ENCODE measurements at places on chromosomes 3 and 15. TPM values are rescaled to one million over a fixed set of nuclear protein-coding genes. Genes with fewer than 3 reads are reported as not detected.

GRCh38 chr3:95097493-95097892 is 1034.6 kb downstream of the NSUN3 start:
- no peak for DNase-seq

GRCh38 chr15:81291916-81292522 is 31.9 kb downstream of the STARD5 start:
- DNase-seq, result no peak

- DNase-seq, result peak; percentile 28
These were observed at the start of gene PLOD2 for GRCh38 chr3:146160964-146161662. PLOD2 (minus strand) TSS chr3:146161184; CDS start chr3:146160989, 195 bp downstream.

DNA sequence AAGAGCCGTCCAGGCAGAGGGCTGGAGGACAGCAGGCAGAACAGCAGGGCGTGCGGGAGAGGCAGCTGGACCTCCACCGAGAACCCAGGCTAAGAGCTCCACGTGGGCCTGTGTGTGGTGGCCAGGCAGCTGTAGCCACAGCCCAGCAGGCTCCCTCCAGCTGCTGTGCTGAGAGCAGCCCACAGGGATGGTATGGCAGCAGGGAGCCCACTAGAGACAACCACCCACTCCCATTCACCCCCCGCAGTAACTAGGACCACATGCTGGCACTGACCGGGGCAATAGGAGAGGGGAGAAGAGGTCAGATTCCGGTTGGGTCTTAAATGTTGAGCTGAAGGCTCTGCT is 25.6 kb upstream of the MUSTN1 start:
- DNase-seq, result no peak

DNA sequence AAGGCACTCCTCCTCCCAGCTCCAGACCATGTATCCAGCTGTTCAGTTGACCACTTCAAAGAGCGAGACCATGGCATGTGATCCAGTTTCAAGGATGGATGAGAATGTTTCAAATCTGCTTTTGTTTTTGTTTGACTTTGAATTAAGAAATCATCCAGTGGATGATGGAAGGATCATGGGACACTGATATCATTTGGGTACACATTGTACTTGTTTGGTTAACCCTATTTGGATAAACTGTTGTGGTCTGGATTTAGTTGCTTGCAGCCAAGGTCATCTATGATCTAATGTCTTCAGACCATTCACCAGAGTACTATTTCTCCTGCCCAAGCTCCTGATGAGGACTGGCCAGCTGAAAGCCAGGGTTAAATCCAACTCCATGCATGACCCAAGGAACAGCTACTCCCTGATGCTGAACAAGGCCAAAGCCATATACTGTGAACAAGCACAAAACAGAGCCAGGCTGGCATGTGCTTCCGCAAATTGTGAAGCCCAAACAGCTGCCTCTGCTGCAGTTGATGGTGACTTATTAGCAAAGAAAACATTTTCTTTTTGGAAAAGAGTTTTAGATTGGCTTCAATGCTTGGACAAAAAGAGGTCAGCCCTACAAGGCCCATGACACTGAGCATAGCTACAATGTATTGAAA is 5.2 kb upstream of the ADAMTS17 start:
- DNase-seq, result no peak

DGKG gene
- total RNA-seq, result 0.42 TPM
